Thymus (tissue), 14 donors: ENCODE measurements at places on chromosomes 2 and 18.

GRCh38 chr2:128796321-128796720 is 477.7 kb upstream of the HS6ST1 start:
- DNase-seq = no peak

- no peak for DNase-seq
Observed at GRCh38 chr2:59947917-59948541, 605.4 kb downstream of the BCL11A start.

DNA sequence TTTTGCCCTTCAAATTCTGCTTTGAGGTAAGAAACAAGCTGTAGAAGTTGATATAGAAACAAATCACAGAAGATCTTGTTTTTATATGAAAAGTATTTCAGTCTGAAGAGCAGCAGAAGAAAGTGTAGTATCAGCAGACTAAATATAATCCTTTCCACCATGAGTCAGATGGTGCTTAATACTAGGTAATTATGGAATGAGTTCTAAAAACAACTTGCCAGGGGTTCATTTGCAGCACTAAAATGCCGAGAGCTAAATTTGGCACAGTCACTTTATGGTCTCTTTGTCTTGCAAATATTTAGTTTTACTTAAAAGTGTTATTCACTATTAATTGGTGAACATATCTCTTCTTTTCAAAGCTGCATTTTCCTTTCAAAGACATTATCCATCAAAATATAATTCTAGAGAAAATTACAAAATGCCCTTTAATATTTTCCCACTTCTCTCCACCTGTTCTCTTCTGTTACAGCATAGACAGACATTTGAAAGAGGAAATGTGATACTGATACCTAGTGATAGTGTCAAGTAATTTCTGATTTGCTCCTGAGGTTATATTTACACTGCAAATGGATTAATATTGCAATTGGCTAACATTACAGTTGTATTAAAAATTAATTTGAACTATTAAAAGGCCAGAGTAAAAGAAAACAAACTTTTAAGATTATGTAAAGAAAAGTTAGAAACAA is 5.3 kb downstream of the MYL1 start:
- DNase-seq = no peak

- no peak for DNase-seq
Observed at GRCh38 chr2:105144152-105144940, 97.2 kb upstream of the GPR45 start.

DNA sequence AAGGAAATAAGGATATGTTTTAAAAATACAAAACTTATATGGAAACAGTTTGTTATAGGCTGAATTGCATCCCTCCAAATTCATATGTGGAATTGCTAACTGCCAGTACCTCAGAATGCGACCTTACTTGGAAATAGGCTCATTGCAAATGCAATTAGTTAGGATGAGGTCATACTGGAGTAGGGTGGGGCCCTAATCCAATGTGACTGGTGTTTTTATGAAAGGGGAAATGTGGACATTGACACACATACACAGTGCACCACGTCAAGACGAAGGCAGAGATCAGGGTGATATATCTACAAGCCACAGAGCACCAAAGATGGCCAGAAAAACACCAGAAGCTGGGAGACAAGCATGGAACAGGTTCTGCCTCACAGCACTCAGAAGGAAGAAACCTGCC is 494.2 kb downstream of the TSN start:
- DNase-seq = no peak

- DNase-seq = no peak
Observed at GRCh38 chr2:106275971-106276370, 81.9 kb upstream of the UXS1 start.

GRCh38 chr2:239721531-239721930 is 303.6 kb downstream of the NDUFA10 start:
- no peak for DNase-seq

- no peak for DNase-seq
Observed at GRCh38 chr2:149082735-149083134, 44.2 kb downstream of the LYPD6B start.

GRCh38 chr2:216215658-216216390 is 106.7 kb downstream of the XRCC5 start:
- peak; percentile 52 for DNase-seq

DNA sequence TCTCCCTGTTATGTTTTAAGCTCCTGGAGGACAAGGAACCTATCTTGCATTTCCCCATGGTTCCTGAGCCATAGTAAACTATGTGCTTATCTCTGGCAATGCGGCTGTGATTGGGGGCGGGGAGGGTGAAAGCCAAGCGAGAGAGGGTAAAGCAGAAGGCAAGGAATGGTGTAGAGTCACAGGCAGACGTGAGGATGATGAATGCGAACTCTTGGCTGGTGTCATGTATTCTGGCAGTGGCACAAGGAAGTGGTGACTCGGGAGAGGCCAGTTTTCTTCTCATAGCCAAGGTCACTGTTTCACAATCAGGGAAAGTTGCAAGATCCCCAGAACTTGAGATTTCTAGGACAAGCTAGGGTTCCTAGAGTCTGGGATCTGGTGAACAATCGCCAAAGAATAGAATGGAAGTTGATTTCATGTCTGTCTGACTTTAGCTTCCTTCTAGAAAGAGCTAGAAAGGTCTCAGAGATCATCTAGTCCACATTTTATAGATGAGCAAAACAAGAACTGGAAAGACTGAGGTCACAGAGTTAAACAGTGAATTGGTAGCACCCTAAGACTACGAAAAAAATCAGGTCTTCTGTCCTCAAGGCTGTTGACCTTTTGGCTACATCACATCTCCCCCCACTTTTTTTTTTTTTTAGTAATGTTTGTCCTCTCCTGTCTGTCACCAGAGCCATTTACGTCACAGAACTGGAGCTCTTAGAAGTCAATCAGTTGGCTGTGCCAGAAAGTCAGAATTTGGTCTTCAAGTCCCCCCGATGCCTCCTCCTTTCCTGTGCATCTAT is 137.0 kb downstream of the BCL11A start:
- no peak for DNase-seq
